ENCODE measurements at places on chromosomes 11 and 22.

DNA sequence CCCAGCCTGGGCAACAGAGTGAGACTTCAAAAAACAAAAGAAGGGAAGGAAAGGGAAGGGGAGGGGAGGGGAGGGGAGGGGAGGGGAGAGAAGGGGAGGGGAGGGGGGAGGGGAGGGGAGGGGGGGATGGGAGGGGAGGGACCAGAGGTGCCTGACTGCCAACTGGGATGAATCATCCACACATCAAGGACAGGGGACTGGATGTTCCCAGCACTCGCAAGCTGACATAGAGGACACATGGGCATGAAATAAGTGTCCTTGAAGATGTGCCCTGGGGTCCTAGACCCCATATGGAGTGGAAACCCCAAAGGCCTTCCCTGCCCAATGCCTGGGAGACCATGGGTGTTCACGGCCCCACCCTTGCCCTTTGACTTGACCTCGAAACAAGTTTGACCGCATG, 19.8 kb downstream of the TST start:
- DNase-seq = no peak

- DNase-seq = no peak
Measured at GRCh38 chr11:23455321-23455891, 595.1 kb upstream of the CCDC179 start.

DNA sequence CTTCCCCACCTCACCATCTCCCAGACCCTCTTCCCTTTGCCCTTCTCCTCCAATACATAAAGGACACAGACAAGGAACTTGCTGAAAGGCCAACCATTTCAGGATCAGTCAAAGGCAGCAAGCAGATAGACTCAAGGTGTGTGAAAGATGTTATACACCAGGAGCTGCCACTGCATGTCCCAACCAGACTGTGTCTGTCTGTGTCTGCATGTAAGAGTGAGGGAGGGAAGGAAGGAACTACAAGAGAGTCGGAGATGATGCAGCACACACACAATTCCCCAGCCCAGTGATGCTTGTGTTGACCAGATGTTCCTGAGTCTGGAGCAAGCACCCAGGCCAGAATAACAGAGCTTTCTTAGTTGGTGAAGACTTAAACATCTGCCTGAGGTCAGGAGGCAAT, 58.2 kb downstream of the TIMP3 start:
- no peak for DNase-seq

DNA sequence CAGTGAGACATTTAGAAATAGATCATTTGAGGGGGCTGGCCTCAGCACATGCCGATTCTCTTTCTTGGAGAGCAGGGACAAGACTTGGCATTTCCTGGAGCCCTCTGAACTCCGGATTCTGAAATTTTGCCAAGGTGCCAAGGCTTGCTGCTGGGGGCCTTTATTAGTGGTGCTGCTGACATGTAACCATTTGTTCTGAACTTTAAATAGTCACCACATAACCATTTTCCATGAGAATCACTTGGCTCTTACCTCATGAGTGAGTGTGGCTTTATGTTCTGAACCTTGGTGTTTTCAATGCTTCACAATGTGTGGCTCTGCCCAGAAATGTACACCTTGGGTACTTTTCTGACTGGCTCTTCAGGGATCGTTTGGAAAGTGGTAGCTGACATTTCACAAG, 33.3 kb downstream of the SYT13 start:
- no peak for DNase-seq

GRCh38 chr11:125170510-125171031, 6.0 kb downstream of the PKNOX2 start:
- DNase-seq = no peak
